ENCODE measurements at places on chromosomes 7 and 10. TPM values are rescaled to one million over a fixed set of nuclear protein-coding genes. Genes with fewer than 3 reads are reported as not detected.

Gene PTF1A
- not detected for total RNA-seq

Gene PLCE1
- 1.1 TPM for total RNA-seq

Gene AUTS2
- total RNA-seq: 12.3 TPM

Gene GIMAP7
- total RNA-seq: not detected

Gene GPR37
- 0.23 TPM for total RNA-seq

Gene KIAA1549
- total RNA-seq: 3.6 TPM

Gene ZNF655
- 49.6 TPM for total RNA-seq

Gene ASZ1
- not detected for total RNA-seq

Gene ANKMY2
- total RNA-seq: 24.1 TPM

Gene DLX6
- not detected for total RNA-seq

Data from smooth muscle cell of the umbilical artery (primary cell).